H7 (cell line): ENCODE measurements at places on chromosomes 12 and 14. TPM values are rescaled to one million over a fixed set of nuclear protein-coding genes. Genes with fewer than 3 reads are reported as not detected.

The ENDOU gene
- not detected in 2 replicates for total RNA-seq

The PSMC1 gene
- 129 and 146 TPM in 2 replicates for total RNA-seq

DNA sequence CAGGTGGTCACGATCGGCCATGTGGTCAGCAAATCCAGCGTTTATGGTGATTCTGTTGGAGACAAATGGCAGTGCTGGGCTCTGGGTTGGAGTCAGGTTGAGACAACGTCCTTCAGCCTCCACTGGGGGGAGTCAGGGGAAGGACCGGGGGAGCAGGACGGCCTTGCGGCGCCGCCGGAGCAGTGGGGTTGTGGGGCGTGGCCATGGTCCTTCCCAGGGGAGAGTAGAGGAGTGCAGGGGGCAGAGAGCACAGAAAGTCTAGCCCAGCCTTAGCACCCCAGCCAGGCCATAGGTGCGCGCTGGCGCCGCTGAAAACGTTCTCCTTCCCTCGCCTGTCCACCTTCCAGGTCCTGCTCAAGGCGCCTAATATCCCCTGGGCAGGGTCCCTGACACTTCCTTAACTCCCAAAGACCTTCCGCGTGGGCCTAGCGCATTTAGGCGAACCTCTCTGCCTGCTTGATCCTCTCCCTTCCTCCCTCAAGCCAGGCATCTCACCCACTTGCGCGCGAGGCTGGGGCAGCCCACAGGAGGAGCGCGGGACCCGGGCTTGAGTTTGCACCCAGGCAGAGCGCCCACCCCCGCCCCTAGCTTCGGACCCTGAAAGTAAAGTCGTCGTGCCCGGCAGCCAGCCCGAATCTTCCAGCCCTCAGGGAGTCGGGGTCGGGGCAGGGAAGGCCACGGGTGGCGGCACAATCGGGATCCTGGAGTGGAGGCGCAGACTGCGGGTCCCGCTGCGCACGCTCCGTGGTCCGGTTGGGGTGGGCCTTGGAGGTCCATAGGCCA is 3.1 kb upstream of the KIF26A start:
- peak; percentile 95 for DNase-seq

GRCh38 chr12:42386308-42386707 is 60.3 kb downstream of the PPHLN1 start:
- DNase-seq, result no peak

The FLVCR2 gene
- 2.7 and 4.6 TPM in 2 replicates for total RNA-seq

The SLC6A12 gene
- 0.31 TPM in 1 of 2 replicates, not detected in the other for total RNA-seq

DNA sequence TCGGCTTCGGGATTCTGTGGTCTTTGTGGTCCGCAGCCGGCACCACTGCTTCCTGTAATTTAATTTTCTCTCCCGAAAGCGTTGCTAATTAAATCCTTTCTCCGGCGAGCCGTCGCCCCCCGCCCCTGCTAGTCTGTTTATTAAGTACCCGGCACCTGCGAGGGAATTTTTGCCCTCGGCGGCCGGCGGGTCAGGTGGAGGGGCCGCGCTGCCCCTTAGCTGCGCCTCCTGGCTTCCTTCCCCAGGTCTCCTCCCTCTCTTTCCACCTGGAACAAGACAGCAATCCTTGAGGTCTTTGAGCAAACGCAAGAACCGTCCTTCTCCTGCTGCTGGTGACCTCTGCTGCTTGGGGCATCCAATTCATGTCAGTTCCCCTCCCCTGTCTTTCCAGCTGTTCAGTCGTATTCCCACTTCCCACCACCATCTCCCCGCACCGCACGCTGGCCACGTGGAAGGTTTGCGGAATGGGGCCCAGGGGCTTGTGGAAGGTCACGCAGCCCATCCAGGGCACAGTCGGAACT is 16.2 kb downstream of the ZDHHC22 start:
- peak; percentile 76 for DNase-seq

- DNase-seq, result peak; percentile 32
These were observed 13.9 kb downstream of the CDCA4 start for GRCh38 chr14:105006831-105007592.

DNA sequence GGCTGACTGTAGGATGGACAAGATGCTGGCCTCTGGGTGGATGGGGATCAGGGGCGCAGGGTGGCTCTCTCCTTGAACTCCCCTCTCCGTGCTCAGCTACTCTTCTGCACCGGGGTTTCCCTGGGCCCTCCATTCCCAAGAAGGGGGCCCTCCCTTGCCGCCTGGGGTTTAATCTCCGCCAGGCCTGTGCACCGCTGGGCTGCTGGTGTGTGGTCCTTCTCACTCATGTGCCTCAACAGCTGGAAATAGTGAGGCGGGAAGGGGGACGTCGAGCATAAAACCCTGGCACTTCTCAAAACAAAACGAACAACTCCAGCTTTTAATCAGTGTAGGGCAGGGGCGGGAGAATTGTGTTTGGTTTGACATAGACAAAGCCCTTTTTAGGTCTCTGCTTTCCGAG is 19.0 kb upstream of the SMOC1 start:
- peak; percentile 49 for DNase-seq

The OR6C2 gene
- total RNA-seq, result not detected in 2 replicates

The RND1 gene
- total RNA-seq, result 0.94 and 3.0 TPM in 2 replicates

The RILPL1 gene
- total RNA-seq, result 12.4 and 13.2 TPM in 2 replicates
